ENCODE measurements at places on chromosomes 4 and X. TPM values are rescaled to one million over a fixed set of nuclear protein-coding genes. Genes with fewer than 3 reads are reported as not detected.

Gene PPP4R3C
- polyA plus RNA-seq, result not detected

Gene UGT2B15
- polyA plus RNA-seq, result not detected

Gene KDR
- polyA plus RNA-seq, result not detected

Gene TMEM47
- polyA plus RNA-seq, result 24.8 TPM

Gene MAGIX
- 12.2 TPM for polyA plus RNA-seq

Gene LUZP4
- polyA plus RNA-seq, result not detected

Gene HAND2
- not detected for polyA plus RNA-seq

Gene SEC24B
- polyA plus RNA-seq, result 16.8 TPM

Gene PPEF1
- 1.6 TPM for polyA plus RNA-seq

Gene TMPRSS11A
- not detected for polyA plus RNA-seq

Gene BTK
- polyA plus RNA-seq, result not detected

Gene PHEX
- polyA plus RNA-seq, result 0.59 TPM

Gene CYSLTR1
- not detected for polyA plus RNA-seq

Gene NSG1
- 921 TPM for polyA plus RNA-seq

All from neural cell (in vitro differentiated cells).